ENCODE measurements at places on chromosomes 7 and 10.

DNA sequence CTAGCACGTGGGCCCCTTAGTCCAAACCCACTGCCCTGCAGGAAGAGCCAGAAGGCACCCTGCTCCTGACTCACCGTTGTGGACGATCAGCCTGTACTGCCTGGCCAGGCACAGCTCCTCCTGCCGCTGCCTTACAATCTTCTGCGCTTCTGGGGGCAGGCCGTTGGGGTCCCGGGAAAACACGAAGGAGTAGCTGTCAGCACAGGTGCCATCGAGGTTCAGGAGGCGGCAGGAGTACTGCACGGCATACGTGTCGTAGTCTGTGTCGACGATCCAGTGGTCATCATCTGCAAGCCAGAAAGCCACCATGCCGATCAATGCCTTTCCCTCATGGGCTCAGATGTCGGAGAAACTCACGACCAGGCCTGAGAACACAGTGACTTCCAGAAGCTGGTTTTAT, 7.3 kb downstream of the RBP4 start:
- DNase-seq = no peak

DNA sequence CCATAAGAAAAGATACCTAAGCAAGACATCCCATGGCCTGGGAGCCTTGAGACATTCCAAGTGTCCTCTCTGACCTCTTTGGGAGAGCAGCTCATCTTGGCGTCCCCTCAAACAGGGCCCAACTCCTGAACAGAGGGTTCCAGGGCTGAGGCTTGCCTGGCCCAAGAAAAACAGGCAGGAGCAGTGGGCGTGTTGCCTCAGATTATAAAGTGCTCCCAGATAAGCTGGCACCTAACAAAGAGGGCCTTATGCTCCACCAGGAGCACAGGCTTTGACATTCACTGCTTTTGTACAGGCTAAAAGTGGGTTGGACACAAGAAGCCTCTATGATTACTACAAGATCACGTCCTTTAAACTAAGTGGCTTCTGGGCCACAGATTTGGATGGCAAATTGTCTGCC, 193.1 kb downstream of the FGFR2 start:
- DNase-seq = no peak

- DNase-seq = no peak
Observed at GRCh38 chr10:1403508-1404322, 333.6 kb downstream of the ADARB2 start.

DNA sequence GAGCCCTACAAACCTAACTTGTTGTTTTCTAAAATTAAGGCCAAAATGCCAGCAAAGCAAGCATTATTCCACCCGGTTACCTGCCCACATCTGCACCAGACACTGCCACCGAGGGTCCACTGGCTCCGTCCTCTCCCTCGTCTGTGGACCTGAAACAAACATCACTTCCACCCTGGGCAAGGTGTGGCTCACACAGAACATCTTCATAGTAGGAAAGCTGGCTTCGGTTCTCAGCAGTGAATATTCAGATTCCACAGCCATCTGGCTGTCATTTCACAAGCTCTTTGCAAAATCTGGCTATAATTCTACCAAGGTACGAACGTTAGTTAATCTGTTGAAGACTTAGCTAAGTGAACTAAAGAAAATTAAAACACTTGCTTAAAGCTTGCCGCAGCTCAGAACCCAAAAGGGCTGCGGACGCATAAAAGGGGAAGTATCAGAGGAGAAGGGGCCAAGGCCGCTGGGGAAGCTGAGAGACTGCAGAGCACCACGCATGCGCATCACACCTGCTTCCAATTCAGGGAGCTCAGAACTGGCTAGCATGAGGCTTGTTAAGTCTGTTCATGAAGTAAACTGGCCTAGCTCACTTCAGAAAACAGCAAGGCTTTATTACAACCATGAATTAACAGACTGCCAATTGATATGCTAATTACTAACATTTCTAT, 46.1 kb downstream of the PTPRN2 start:
- DNase-seq = no peak

DNA sequence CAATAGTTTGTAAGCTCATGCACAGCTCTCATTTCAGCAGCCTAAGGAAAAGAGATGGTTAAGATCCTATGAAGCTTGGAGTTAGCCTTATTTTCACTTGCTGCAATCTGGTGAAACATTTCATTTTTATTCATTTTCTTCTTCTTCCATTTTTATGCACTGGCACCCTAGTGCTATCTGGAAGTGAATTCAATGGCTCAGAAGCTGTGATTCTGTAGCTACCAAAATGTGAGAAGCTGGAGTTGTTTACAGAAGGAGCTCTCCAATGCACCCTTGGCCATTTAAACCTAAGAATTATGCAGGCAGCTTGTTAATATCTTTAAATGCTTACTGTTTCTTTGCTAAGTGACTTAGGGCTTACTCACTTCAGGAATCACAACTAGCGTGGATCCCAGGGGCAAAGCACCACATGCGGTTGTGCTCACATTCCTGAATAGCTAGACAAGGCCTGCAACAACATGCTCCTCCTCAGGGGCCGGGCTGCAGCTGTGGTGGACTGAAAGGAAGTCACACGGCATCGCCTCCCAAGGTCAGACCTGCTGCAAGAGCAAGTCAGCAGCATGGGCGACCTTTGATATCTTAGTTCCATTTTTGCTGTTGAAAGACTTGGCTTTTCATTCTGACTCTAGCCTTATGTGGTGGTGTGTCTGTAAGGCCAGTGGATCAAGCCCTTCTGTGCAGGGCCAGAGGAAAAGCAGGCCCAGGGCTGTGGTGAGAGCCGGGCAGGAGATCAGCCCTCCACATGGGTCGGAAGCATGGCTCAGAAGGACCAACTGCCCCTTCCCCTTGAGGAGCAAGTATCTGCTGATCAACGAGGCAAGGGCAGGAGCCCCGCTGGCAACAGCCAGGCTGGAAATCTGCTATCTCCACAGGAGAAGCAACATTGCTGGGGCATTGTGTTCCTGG, 91.9 kb upstream of the MBL2 start:
- peak; percentile 91 for DNase-seq

- DNase-seq = no peak
Observed at GRCh38 chr10:131580076-131580652, 268.6 kb upstream of the TCERG1L start.

- no peak for DNase-seq
Observed at GRCh38 chr7:155168597-155169480, 98.7 kb downstream of the HTR5A start.

DNA sequence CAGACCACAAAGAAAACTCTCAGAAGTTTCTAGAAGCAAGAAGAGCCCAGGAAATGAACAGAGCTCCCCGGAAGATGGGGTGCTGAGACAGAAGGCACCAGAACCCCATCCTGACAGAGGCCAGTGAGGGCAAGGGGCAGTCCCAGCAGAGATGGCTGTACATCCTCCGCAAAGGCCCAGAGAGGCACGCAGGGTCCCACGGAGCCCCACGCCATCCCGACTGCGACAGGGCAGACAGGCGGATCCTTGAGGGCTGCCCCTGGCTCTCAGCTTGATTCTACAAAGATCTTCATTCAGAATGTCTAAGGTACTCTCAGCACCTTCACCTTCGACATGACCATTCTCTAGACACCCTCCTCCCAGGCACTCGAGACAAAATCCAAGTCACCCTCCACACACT, 107.9 kb upstream of the DDC start:
- DNase-seq = no peak

- no peak for DNase-seq
Observed at GRCh38 chr7:17530741-17531421, 232.4 kb downstream of the AHR start.

GRCh38 chr7:26865094-26865388, 651 bp upstream of the SKAP2 start:
- DNase-seq = no peak

DNA sequence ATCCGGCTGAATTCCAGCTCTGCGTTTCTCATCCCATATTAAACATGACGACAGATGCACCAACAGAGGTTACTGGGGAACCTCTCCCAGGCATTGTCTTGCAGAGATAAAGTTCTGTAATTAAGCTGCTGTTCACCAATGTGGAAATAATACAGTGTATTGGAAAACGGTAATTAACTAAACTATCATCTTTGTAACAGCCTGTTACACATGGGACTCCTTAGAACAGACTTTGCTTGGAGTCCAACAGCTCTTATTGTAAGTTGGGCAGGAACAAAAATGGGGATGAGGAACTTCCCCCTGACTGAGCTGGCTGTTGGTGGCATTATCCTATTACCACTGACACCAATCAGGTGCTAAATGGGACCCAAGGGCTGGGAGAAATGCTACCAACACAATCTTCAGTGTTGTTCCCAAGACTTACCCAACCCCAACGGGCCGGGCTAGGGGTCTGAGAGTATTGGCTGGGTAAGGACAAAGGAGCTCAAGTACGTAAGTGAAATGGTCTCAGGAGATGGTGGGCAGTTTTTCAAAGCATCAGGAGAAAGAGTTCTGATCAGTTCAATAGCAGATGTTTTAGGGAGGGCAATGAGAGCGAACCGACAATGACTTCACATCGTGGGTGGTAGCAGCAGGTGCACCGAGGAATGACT, 759.4 kb downstream of the GRID1 start:
- no peak for DNase-seq

GRCh38 chr7:143485094-143485493, 7.4 kb downstream of the TAS2R41 start:
- DNase-seq = no peak

- DNase-seq = no peak
Observed at GRCh38 chr10:80161321-80162083, 29.0 kb downstream of the PLAC9 start.

DNA sequence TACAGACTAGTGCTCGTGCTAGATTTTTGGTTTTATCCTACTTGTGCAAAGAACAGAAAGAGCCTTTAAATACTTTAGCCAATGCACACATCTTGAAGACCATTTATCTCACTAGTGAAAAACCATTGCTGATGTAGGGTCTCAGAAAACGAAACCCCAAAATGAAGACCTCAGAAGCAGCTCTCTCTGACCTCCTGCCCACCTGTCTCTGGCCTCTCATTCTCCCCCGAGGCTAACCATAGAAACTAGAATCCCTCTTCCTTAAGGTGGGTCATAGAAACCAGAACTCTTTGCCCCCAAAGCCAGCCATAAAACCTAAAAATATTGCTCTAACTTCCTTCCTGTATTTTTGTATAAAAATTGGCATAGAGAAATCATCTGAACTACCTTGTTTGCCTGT, 112.2 kb downstream of the KIF20B start:
- DNase-seq = no peak

DNA sequence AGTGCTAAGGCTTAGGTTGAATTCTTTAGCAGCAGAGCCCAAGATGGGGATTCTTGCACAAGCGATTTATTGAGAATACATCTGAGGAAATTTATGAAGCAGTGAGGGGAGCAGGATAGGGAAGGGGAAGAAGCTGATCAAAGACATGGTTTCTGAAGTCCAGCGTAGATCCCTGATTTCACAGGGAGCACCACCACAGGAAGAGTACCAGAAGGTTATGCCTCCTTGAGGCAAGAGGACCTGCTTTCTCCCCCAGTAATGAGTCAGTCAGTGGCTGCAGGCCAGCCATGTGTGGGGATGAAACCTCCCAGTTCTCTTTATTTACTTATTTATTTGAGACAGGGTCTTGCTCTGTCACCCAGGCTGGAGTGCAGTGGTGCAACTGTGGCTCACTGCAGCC, 35.0 kb upstream of the CBLL1 start:
- DNase-seq = no peak
